Activated T-helper 1 cell treated with Interleukin-2 at 50 U/mL for 16 hours (primary cell): ENCODE measurements at places on chromosomes 5 and 9.

GRCh38 chr9:8364026-8364752, 564.6 kb upstream of the DMAC1 start:
- no peak for DNase-seq

DNA sequence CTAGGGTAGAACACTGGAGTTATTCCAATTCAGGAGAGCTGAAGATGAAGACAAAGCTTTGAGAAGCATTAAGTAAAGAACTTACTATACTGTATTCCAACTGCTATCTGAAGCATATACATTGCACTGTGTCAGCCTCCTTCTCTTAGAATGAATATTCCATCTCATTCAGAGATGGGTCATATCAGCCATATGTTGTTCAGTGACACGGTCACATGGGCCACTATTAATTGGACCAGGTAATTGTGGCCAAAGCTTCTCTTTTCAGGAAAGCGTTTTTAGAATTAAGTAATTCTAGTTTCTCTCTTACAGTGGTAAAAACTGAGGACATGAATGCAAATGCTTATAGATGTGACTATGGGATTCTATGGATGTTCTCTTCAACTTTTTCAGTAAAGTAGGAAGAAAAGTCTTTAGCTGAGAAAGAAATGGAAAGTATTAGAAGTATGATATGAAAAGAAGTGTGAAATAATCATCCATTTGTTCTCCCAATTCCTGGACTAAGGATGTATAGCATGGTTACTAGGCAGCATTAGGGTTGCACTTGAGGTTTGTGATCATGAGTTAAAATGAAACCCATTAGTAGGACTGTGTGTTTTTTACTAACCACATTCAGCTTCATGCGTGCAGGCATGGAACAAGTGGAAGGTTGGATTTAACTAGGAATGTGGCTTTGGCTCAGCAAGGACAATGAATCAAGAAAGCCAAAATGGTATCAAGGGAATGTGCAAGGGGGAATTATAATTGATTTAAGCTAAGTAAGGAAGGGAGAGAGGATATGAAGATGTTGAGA, 40.9 kb downstream of the CETN3 start:
- no peak for DNase-seq

DNA sequence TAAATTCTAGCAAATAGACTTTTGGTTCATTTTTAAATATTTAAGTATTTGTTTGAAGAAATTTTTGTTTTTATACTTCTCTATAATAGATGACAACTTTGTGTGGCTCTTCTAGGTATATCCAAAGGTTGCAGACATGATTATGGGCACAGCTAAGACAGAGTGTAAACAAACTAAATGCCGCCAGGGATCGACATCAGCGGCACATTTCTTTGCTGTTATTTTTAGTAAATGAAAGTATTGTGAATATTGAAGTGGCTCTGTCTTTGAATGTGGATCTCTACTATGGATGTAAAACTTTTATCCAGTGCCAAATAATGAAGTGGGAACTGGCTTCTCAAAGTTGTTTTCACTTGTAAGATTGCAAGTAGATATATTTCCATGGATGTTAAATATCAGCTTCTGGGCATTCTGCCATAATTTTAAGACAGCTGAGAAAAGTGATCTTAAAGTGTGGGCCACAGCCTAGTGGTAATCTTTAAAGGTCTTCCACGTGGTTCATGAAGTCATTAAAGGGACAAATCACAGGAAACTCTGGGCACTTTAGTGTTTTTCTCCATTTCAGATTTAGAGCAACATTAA, 589.9 kb downstream of the ZNF608 start:
- no peak for DNase-seq

DNA sequence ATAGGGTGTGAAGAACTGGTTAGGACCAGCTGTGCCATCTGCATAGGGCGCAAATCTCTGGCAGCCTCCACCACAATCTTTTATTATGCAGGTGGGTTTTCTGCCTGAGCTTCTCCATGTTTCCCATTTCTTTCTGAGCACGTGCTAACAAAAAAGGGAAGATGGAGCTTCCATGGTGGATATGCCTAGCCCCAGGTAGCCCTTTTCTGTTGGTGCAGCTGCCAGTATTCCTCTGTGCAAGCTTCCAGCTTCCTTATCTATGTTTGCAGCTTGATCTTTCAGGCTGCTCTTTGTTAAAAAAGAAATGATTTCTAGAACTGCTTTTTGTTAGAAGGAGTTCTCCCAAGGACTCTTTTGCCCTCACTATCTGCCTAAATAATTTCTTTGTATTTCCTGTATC, 95.0 kb upstream of the EPB41L4A start:
- DNase-seq, result no peak

GRCh38 chr9:2132484-2133082, 117.4 kb downstream of the SMARCA2 start:
- no peak for DNase-seq

GRCh38 chr5:10157085-10157669, 92.5 kb downstream of the ATPSCKMT start:
- DNase-seq, result no peak

- DNase-seq, result no peak
Measured at GRCh38 chr9:128845186-128845931, 15.8 kb upstream of the SPOUT1 start.

GRCh38 chr9:86941197-86941596, 6.1 kb downstream of the GAS1 start:
- no peak for DNase-seq

- DNase-seq, result no peak
Measured at GRCh38 chr9:73133022-73133651, 18.5 kb upstream of the ANXA1 start.

GRCh38 chr9:3920604-3921582, 379.0 kb downstream of the GLIS3 start:
- no peak for DNase-seq
